Right kidney (tissue), 9 donors: ENCODE measurements at places on chromosomes 2 and 18.

DNA sequence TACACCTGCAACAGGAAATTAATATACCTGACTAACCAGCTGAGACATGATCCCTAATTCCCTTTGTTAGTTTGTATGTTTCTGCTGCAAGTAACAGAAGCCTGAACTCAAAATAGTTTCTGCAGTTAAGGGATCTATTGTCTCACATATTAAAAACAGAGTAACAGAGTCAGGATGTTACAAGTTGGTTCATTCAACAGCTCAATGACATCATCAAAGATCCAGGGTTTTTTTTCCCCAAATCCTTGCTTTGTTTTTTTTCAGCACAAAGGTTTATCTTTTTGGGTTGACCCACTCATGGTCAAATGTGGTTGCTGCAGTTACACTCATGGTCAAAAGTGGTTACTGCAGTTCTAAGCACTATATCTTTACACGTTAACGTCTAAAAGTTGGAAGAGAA, 35.0 kb upstream of the DNAH7 start:
- no peak for DNase-seq

- no peak for DNase-seq
Observed at GRCh38 chr2:174678395-174678794, 80.8 kb upstream of the WIPF1 start.

- no peak for DNase-seq
Observed at GRCh38 chr2:101820519-101820918, 123.0 kb downstream of the MAP4K4 start.

GRCh38 chr2:196431957-196432356, 207.6 kb upstream of the CCDC150 start:
- peak; percentile 6 for DNase-seq

DNA sequence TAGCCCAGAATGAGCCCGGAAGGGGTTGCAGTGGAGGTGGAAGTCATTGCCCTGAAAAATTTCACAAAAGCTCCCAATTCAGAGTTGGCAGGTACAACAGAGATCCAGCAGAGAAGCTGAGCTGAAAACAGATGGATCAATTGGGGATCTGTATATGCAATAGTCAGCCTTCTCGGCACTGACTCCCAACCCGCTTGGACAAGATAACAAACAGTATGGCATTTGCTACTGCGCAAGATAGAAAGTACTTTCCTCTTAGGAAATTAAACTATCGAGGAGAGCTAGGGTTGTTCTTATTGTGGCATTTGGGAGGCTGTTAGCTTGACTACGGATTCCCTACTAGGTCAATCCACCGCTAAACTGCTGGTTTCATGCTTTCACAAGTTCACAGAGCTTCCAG, 11.6 kb upstream of the IER3IP1 start:
- no peak for DNase-seq

DNA sequence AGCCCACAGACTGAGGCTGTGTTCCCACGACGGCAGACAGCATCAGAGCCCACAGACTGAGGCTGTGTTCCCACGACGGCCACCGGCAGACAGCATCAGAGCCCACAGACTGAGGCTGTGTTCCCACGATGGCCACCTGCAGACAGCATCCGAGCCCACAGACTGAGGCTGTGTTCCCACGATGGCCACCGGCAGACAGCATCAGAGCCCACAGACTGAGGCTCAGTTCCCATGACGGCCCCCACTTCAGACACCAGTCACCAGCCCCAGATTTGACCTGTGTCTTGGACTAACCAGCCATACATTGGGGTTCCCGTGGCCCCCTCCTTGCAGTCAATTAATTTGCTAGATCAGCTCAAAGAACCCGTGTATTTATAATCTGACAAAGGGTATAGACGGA, 57.8 kb upstream of the SNTG2 start:
- no peak for DNase-seq

DNA sequence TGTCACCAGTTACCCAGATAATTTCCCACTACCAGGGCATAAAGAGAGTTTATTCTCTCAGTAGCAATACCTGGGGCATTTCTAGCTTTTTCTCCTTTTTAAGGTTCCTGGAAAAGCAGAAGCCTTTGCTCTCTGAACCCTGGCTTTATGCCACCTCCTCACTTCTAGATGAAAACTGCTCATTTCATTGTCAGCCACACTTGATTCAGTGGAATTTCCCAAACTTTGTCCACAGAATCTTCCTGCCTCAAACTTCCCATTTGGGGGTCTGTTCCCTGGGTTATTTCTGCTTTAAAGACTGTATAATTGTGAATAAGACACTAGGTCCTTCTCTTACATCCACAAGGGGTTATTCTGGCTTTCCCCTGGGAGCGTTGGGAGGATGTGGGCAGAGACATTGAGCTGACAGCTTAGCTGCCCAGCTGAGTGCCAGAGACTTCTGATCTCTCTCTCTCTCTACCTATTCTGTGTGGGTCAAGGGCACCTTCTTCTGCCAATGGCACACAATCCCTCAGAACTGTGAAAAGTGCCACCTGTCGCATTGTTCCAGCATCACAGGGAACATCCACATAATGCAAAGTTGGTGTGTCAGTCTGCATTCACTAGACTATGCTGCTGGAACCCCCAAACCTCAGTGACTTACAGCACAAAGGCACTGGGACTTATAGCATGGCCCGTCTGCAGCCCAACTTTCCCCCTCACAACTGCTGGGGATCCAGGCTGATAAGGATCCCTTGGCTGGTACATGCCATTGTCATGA, 19.9 kb upstream of the NRP2 start:
- no peak for DNase-seq

GRCh38 chr2:2187196-2187595, 143.9 kb downstream of the MYT1L start:
- no peak for DNase-seq

DNA sequence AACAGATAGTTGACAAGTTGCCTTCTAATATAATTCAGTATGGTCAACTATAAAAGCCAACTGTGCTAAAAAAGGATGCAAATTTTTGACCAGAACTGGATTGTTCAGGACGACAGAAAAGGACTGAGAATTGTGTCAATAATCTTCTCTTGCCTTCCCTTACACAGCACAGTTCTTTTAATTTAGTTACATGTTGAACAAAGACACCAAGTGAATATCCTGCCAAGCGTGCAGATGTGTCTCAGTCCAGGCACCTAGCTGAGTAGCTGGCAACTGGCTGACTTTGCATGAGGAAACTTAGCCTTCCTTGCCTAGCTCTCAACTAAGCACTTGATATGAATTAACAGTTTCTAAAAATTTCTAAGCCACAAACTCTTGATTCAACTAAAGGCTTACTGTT, 801.4 kb downstream of the BCL11A start:
- DNase-seq = no peak

GRCh38 chr2:235073868-235074413, 122.1 kb downstream of the SH3BP4 start:
- no peak for DNase-seq

GRCh38 chr2:136713739-136714138, 51.6 kb upstream of the THSD7B start:
- DNase-seq = no peak

- DNase-seq = no peak
Observed at GRCh38 chr2:203659331-203660049, 46.9 kb upstream of the CD28 start.

DNA sequence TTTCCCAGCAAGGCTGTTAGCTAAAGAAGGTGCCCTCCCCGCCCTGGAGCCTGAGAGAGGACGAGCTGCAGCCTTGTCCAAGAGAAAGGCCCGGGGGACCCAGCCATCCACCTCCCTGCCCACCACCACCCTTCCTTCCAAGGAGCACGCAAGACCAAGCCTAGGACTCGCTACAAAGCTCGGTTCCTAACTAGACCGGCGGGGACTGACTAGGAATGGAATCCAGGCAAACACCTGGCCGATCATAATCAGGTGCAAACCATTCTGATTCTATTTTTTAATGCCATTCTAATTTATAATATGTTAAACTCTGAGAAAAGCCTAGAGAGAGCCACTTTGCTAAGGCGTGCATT, 19.7 kb upstream of the TUBB6 start:
- no peak for DNase-seq

DNA sequence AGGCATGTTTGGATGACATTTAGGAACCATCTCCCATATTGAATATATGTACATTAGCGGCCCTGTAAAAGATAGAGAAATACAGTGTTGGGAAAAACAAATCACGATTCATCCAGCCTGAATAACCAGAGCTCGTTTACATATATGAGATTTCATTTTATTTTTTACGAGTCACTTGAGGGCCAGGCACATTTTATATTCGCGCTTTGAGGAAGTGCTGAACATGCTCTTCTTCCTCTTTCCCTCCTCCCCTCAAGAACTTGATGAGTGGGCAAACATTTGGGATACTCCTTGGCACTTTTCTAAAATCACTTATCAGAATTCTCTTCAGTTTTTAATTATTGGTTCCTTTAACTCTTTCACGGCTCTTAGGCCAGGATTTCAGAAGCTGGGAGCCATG, 268.0 kb upstream of the TANK start:
- no peak for DNase-seq

DNA sequence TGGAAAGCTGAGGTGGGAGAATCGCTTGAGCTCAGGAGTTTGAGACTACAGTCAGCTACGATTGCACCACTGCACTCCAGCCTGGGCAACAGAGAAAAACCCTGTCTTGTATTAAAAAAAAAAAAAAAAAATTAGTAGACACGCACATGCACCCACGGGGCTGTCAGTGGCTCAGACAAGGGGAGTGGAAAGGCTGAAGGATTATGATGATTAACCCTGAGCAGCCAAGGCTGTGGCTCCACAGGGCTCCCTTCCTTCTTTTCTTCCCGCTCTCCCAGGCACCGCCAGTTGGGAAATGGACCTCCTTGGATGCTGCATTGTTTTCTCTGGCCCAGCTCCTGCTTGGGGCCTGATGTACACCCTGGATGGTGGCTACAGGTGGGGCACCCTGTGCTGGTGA, 49.0 kb upstream of the RAB6C start:
- DNase-seq = no peak

DNA sequence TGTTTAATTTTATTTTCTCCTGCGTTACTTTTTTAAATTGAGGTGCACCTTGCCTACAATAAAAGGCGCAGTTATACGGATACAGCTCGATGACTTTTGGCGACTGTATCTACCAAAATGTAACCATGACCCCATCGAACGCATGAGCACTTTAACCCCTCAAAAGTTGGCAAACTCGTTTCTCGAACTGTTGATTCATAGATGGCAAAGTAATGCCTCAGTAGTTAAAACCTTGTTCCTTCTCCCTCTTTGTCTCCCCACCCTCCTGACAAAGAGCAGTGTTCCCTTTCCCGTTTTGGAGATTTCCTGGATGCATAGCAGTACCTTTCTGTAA, 577 bp downstream of the MOGAT1 start:
- no peak for DNase-seq

DNA sequence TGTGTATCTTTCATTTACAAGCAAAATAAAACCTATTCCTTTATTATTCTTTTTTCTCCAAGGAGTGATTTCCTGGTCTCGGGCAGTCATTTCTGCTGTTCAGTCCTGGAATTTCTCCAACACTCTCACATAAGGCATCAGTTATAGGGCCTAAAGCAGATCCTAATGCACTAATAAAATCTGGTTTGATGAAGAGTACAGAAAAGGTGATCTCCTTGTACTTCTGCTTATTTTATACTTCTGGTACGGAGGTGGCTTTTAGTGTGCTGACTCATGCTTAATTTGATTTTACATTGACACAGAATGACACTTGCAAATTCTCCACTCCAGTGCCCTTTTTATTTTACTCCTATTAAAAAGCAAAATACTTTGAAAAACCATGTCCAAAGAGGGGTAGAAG, 157.4 kb downstream of the DOK6 start:
- no peak for DNase-seq

- peak; percentile 92 for DNase-seq
Observed at GRCh38 chr18:69400253-69400975, at the start of gene DOK6. TSS of gene DOK6 (plus strand) at chr18:69400888.

DNA sequence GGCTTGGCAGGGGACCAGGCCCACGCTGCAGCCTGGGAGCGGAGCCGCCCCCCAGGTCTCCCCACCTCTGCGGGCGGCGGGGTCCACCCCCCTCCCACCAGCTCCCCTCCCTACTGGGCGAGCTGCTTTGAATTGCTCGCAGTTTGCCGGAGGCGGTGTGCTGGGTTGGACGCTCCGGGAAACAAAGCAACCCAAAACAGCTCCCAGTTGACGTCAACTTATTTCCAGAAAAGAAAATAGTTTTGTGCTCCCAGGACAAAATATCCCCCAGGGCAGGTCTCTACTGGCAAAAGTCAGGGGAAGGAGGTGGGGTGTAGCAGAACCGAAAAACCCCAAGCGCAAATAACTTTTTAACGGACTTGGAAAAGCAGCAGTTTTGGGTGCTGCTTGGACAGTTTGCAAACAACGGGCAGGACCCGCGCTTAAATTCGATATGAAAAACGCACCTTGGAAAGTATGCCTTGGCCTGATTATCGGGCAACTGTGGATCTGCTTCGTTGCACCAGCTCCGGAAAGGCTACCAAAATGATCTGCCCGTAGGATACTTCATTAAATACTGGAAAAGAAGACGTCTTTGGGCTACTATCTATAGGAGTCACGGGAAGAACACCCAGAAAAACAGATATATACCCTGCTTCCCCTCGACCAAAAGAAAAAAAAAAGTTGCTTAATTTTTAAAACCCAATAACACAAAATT, 2.8 kb upstream of the KCTD1 start:
- peak; percentile 78 for DNase-seq

DNA sequence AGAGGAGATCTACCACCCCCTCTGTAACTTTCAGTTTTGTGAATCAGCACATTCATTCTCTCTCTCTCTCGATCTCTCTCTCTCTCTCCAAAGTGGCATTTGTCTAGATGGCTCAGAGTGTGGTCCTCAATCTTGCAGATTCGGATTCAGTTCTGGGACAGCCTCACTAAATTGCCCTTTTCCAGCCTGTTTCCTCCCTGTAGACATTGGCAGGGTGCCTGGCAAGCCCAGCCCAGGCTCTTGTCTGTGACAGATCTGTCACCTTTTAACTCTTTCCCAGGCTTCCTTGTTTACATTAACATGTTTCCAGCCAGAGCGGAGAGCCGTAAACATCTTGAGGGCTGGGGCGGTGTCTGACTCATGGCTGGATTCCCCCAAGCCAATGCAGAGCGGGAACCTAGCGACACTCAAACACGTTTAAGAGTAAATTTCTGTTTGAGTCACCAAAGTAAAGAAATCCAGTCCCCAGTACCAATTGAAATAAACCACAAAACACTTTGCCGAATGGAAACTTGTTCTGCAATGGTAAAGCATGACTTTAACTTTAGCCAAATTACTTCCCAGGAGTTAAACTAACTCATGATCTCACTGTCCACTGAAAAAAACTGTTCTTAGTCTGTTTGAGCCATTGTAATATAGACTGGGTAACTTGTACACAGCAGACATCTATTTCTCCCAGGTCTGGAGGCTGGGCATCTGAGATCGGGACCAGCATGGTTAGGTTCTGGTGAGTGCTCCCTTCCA, 6.6 kb upstream of the CYP27C1 start:
- DNase-seq = peak; percentile 20

DNA sequence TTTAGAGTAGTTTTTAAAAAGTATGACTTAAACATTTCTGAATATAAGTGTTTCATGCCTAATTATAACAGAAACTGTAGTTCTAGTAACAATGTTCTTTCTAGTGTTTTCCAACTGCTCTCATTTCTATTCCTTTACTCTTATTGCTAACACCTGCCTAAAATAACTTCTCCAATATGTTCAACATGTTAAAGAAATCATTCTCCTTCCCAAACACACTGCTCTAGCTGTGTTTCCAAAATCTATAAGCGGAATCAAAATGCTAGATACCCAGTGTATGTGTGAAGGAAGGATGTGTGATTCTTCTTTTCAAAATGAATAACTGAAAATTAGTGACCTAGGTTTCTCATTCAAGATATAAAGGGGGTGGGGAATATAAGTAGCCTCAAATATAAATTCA, 89.1 kb downstream of the ATAD2B start:
- no peak for DNase-seq

- DNase-seq = no peak
Observed at GRCh38 chr2:214310319-214310718, 100.5 kb upstream of the VWC2L start.
